IPS DF 6.9 (cell line): ENCODE measurements at places on chromosomes 11 and 22.

DNA sequence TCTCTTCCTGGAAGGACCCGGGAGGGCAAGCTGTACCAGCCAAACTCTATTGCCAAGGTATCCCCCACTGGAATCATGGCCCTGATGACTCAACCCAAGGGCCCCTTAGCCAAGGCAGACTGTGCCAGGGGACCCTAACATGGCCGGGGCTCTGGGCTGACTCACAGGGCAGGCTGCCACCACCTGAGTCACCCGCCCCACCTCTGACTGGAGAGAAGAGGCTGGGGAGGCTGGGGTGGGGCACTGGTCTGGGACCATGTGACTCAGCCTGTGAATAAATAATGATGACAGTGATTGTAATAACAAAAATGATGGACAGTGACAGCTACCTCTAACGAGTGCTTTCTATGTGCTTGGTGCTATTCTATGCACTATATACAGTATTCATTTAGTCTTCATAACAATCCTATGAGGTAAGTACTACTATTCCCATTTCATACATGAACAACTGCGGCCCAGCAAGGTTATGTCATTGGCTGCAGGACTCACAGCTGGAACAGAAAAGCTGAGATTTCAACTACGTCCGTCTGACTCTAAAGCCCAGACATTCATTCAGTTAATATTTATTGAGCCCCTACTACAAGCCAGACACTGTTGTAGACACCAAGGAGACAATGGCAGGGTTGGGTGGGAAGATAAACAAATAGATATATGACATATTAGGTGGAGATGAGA is 84.2 kb downstream of the FBXO7 start:
- no peak for DNase-seq

- no peak for DNase-seq
Measured at GRCh38 chr11:65773784-65774411, 6.9 kb downstream of the AP5B1 start.

DNA sequence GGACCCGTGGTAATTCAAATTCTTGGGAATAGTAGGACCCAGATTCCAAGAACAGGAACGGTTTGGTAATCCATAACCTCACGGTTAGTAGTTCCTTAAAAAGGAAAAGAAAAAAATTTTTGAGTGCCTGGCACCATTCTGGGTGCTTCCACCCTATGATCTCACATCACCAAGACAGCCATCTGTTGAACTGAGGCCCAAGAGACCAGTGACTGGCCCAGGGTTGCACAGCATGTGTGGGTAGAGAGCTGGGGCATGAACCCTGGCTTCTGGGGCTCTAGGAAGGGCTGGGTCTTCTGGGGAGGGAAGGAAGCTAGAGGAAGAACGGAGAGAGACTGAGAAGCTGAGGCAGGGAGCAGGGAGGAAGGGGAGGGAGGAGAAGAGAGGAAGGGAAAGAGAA is 4.7 kb upstream of the SPI1 start:
- no peak for DNase-seq

DNA sequence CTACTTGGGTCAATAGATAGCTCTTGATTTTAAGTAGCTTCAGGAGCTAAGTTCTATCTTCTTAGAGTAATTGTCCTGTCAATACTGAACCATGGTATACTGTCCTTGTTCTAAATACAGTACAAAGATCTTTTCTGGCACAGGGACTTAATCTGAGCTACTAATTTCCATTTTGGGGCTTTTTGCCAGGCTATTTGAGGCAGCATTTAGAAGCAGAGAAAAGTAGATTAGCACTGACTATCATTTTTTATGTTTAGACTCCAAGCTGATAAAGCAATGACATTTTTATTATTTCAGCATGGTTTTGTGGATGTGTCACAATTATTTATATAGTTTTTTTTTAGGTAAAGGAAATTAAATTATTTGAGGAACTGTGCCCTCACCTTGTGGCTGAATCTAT is 163.2 kb downstream of the FAT3 start:
- DNase-seq = no peak

- no peak for DNase-seq
Measured at GRCh38 chr11:130511765-130512164, 63.3 kb downstream of the ADAMTS15 start.

DNA sequence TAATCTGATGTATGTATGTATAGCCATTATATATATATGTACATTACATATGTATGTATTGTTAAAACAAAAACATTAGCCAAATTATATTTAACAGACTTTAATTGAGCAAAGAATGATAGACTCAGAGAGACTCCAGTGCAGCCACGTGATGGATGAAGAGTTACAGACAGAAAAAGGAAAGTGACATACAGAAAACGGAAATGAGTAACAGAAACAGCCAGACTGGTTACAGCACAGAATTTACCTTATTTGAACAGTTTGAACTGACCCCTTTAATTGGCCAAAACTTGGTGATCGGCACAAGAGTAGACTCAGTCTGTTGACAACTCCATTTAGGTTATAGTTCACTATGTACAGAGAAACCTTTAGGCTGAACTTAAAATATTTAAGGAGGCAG is 35.0 kb downstream of the CHORDC1 start:
- no peak for DNase-seq

DNA sequence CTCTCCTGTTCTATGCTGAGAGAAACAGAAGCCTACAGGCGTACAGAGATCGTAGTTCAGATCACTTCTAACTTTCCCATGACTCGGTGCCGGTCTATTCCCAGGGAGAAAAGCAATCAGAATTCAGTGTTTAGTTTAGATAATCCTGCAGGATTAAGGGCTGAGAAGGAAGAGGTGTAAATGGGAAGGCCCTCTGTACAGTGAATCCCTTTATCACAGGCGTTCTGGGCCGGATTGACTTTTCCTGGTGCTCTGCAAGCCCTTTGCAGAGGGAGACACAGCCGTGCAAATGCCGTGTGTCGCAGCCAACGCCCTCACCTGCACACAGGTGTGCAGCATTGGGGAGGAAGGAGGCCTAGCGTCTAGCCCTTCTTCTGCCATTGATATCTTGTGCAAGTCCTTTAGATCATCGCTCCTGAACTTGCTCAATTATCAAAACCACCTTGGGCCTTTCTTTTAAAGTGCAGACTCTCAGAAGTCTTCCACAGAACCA is 90.6 kb downstream of the DSCAML1 start:
- DNase-seq = no peak

- DNase-seq = no peak
Measured at GRCh38 chr22:49344656-49345055, 483.0 kb downstream of the BRD1 start.

DNA sequence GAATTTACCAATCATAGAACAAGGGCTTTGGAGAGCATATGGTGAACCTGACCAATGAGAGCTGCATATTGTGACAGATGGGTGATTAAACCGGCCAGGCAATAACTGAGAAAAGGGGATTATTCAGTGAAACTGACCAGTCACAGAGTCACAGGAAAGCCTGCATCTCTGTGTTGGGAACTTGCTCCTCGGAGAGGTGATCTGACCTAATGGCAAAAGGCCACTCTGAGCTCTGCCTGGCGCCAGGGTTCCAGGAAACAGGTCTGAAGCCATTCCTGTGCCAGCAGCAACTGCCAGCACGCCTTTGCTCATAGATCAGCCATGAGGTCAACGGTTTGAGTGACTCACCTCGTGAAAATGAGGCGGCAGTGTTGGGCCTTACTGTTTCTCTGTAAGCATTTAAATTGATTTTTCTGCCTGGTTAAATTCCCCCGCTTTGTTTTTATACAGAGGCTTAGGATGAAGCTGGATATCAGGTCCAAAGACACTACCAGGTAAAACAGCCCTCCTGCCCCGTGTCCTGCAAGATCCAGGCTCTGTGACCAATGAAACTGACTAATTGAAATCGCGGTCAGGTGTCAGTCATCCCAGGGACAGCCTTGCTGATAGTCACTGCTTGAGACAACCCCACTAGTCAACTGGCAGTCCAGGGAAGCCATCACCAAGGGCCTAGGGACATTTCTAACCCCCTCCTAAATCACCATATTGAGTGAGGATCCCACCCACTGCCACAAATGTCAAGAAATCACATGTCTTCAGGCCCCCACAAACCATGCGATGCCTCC is 35.8 kb upstream of the MYOD1 start:
- no peak for DNase-seq

- DNase-seq = no peak
Measured at GRCh38 chr11:47271961-47272661, 2.2 kb downstream of the MADD start.

- DNase-seq = peak; percentile 74
Measured at GRCh38 chr11:36265793-36266628, 23.2 kb downstream of the COMMD9 start.

- DNase-seq = no peak
Measured at GRCh38 chr22:29559853-29560252, 6.3 kb upstream of the THOC5 start.
